ENCODE measurements at places on chromosomes 2 and 18.
A peak's percentile ranks its signal among the peaks of the same experiment; 100 is the strongest.

- DNase-seq = no peak
Measured at GRCh38 chr18:6509832-6510231, 95.1 kb upstream of the L3MBTL4 start.

DNA sequence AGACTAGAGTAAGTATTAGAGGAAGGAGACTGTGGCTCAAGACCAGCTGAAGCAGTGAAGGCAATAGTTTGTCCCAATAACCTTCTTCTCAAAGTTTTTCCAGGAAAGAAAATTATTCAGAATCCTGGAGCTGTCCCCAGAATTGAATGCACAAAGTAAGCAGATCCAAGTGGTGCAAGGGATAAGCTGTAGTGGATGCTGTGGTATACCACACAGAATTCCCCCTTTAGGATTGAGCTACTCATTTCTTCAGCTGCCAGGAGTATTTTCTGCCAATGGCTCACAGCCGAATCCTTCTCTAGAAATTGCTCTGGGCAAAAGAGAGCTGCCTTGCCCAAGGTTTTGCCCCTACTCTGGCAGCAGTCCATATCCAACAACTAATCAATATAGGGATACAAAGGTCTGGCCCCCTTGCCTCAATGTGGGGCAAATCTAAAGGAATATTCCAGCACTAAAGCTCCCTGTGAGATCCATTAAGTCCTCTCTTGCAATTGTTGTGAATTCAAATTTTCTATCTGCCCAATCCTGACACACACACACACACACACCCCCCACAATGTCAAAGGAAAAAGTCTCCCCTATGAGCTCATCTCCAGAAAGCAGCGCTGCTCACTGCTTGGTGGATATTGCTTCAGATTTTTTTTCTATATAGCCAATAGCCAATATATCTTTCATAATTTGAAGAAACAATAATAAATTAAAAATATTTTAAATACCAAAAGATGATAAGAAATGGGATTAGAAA is 18.4 kb upstream of the TCF7L1 start:
- DNase-seq = no peak

- no peak for DNase-seq
Measured at GRCh38 chr2:200219309-200220113, 87.0 kb upstream of the SPATS2L start.

DNA sequence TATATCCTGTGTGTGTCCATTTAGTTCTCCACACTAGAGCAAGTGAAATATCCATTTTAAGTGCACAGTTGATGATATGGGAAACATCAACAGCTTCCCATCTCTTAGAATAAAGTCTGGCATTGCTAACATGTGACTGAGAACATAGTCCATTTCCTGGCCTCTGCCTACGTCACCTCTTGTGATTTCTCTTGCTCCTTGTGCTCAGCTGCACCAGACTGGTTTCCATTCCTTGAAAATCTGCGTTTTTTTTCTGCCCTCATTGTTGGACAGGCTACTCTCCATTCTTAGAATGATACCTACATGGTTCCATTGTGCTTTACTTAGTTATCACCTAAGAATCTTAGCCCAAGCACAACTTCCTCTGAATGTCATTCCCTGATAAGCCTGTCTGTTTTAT is 851.2 kb upstream of the ID2 start:
- no peak for DNase-seq

GRCh38 chr2:164145093-164145987 is 409.5 kb upstream of the FIGN start:
- DNase-seq = peak; percentile 50

DNA sequence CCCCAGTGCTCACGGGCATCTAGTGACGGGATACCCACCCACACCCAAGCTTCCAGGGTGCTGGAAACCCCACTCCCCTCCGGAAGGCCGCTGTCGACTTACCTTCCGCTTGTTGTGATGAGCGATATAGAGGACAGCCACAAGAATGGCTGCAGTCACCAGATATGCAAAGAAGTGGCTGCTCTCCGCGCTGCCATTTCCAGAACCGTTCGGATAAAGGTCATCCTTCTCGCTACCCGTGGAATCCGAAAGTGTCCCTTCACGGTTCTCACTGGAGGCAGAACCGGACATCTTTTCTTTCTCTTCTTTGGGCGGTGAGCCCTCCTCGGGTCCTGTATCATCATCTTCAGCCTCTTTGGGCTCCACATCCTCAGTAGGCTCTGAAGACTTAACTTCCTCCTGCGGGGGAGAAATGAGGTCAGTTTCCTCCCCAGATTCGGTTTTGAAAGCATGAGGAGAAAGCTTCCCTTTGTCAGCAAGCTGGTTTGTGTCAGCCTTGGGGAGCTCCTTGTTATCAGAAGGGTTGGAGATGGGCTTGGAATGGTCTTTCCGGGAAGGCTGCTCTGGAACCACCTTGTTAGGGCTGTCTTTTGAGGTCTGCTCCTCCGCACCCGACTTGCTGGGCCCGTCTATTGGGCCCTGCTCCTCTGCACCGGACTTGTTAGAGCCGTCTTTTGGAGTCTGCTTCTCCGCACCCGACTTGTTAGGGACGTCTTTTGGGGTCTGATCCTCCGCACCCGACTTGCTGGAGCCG is 1.2 kb downstream of the TGOLN2 start:
- no peak for DNase-seq

DNA sequence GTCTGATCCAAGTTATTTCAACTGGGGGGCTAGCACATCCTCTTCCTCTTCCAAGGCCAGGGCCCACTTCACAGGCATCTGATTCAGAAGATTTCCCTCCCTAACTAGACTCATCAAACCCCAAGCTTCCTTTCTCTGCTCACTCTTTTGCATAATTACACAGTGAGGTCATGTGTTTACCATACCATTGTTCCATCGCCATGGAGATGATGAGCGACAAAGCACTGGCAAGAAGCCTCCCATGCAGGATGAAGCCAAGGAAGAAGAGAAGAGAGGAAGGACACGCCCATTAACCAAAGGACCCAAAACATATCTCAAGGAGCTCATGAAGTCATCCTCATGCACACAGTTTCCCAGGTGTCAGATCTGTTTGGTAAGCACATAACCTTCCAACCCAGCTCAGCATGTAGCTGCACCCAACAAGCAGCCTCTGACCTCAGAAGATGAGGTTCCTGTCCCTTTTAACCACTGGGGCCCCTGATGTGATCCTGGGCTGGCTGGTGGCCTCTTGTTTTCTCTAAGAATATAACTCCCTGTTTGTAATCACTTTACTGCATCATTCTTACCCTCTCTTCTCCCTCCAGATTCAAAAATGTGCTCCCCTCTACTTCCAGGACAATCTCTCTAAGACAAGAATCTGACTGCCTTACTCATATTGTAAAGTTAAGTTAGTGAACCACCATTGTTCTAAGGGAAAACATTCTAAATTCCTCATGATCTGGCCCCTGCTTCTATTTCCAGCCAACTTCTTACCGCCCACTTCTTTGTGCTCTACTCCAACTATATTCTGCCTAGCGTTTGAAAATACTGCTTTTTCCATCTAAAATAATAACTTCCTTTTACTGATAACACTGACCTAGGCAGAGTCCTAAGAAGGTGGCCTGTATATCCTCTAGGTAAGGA is 190.1 kb downstream of the TTC32 start:
- DNase-seq = peak; percentile 88

- DNase-seq = no peak
Measured at GRCh38 chr2:136527560-136527959, 237.8 kb upstream of the THSD7B start.

DNA sequence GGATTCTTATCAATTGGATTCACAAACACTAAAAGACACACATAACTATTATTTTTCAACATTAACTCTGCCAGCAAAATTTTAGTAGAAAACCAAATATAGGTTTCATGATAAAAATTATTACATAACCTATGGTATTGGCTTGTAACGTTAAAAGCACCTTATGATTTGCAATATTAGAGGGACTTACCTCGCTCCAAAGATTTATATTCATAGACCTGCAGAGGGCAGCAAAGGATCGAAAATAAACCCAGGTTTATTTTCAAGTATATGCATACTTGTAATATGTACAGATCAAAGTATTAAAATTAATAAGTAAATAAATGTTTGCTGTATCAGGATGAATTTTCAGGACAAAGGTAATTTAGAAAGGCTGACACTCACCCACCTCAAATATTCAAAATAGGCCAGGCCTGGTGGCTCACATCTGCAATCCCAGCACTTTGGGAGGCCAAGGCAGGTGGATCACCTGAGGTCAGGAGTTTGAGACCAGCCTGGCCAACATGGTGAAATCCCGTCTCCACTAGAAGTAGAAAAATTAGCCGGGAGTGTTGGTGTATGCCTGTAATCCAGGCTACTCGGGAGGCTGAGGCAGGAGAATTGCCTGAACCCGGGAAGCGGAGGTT is 45.3 kb downstream of the LRPPRC start:
- DNase-seq = peak; percentile 6

DNA sequence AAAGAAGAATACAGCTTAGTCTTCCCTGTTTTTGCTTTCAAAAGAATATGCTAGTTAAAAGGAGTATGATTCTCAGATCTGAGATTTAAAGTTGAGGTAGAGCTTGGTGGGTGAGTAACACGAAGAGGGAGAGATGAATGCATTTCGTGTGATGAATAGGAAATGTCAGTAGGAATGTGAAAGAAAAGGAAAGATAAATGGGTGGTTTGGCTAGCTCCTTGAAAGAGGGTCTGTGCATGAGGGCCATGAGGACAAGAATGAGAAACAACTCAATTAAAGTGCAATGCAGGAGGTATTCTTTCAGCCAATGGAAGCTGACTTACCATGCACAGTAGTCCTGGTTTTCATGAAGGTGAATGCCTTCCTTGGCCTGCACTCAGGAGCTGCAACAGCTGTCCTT is 248.2 kb downstream of the HNMT start:
- DNase-seq = no peak

DNA sequence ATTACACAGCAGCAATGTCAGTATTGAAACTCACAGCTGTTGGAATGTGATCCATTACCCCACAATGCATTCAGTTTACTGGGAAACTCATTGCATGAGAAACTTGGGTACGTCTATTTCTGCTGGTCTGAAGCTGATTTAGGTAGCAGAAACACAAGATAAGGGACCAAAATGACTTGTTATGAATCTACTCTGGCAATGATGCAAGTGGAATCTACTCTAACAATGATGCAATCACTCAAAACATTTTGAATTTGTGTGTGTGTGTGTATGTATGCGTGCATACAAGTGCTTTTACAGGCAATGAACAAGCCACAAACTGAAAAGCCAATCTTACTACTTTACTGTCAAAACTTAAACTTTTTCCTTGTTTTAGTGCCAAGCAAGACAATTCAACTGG is 406.7 kb downstream of the ADCYAP1 start:
- DNase-seq = no peak

GRCh38 chr2:236369661-236370062 is 105.5 kb upstream of the ASB18 start:
- DNase-seq = no peak

- no peak for DNase-seq
Measured at GRCh38 chr2:39730685-39731302, 48.3 kb downstream of the THUMPD2 start.

DNA sequence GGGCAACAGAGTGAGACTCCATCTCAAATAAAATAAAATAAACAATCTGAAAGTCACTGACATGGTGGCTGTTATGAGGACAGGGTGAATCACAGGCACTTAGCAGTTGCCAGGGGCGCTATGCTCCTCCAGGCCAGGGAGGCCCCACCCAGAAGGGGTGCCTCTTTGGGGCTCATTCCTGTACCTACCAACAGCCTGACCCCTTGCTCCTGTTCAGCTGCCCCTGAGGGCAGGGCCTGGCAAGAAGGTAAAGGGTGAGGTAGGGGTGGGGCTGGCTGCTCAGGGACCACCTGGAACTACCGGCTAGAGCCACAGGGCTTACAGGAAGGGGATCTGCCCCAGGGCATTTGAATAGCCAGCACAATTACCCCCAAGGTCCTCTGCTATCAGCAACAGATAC is 60.3 kb downstream of the INPP5D start:
- no peak for DNase-seq

Data from AG08396 (cell line).